ENCODE measurements at places on chromosomes 13 and 19.

- DNase-seq = no peak
Measured at GRCh38 chr19:53907193-53907581, 1.9 kb upstream of the CACNG7 start.

- DNase-seq = no peak
Measured at GRCh38 chr13:78085434-78086225, 167.0 kb upstream of the EDNRB start.

GRCh38 chr19:6724631-6725492 is 4.4 kb upstream of the C3 start:
- DNase-seq = no peak

DNA sequence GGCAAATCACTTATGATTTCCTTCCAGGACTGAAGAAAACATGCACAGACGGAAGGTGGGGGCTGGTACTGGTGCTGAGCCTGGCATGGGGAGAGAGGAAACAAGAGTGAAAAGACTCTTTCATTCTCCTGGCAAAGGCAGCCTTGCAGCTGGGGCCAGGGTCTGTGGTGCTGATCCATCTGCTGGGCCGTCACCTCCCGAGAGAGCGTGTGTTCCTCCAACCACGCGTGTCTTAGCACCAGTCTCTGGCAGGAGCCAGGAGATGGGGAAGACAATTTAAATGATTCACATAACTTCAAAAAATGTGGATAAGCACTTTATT is 23.9 kb upstream of the SPART start:
- no peak for DNase-seq

- DNase-seq = no peak
Measured at GRCh38 chr19:13077240-13077639, 25.4 kb downstream of the LYL1 start.

GRCh38 chr19:2529473-2529918 is 53.6 kb downstream of the GADD45B start:
- peak; percentile 93 for DNase-seq

DNA sequence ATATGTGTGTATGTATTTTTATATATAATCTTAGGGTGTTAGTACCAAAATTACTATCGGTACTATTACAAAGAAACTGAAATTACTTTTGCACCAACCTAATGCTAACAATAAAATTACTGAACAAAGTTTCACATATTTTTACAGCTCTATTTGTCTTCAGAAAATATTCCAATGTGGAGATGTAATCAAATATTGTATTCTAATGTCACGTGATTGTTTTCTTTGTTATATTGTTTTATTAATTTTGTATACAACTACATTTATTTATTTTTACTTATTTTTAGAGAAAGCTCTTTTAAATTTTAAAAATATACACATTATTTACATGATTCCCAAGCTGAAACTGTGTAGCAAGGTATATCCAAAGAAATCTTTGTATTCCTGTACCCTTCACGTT is 227.1 kb upstream of the KLF12 start:
- no peak for DNase-seq

DNA sequence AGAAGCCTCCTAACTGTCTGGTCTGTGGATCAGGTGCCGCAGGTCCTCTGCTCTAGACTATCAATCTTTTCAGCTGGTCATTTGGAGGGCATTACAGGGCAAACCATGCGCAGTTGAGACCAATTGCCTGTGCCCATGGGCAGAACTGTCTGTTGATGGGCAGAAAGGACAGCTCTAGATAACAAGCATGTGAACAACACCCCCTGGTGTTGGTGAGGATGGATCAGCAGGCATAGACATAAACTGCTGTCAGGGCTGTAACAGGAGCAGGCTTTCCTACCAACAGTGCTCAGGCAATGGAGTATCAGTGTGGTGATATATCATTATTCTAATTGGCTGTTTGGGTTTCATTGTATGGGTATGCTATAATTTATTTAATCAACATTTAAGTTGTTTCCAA is 104.7 kb upstream of the KL start:
- peak; percentile 55 for DNase-seq

Measured in RPMI7951 (cell line).